Stimulated activated CD8-positive, alpha-beta memory T cell treated with anti-CD3 and anti-CD28 coated beads, Interleukin-4, amount 100 ng/mL, for 48 hours (primary cell): ENCODE measurements at places on chromosomes 11 and 22.

DNA sequence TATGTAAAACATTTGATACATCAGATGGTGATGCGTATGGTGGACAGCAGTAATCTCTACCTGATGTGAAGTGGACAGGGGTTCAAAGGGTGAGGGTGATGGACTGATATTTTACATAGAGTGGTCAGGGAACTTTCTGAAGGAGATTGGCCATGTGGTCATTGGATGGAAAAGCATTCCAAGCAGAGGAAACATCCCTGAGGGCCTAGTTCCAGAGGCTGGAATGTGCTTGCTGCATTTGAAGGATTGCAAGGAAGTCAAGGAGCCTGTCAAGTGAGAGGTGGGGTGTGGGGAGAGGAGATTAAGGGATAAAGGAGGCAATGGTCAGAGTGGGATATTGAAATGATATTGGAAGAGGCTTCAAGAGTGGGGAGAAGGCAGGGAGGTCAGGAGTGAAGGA is 151.9 kb upstream of the NTM start:
- DNase-seq = no peak

DNA sequence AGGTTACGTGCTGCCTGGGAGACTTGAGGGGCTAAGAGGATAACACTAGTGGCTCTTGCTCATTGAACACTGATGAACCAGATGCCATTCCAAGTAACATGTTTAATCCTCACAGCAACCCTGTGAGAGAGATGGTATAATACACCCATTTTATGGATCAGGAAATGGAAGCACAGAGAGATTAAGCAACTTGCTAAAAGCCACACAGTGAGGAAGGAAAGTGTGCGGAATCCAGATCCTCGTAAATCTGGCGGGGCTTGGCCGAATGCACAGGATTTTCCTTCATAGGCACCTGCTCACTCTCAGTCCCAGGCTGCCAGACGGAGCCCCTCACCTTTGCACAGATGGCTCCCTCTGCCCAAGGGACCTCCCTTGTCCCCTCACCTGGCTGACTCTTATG is 7.7 kb upstream of the FOSL1 start:
- DNase-seq = no peak

- DNase-seq = peak; percentile 68
Observed at GRCh38 chr11:8168485-8169257, at the start of gene RIC3. Gene RIC3 (minus strand): TSS chr11:8169025. CDS start chr11:8168989, 36 bp downstream.

- DNase-seq = peak; percentile 76
Observed at GRCh38 chr11:64233913-64234586, at the start of gene VEGFB. Gene VEGFB (plus strand): TSS chr11:64234584. CDS start chr11:64234834, 250 bp downstream.

DNA sequence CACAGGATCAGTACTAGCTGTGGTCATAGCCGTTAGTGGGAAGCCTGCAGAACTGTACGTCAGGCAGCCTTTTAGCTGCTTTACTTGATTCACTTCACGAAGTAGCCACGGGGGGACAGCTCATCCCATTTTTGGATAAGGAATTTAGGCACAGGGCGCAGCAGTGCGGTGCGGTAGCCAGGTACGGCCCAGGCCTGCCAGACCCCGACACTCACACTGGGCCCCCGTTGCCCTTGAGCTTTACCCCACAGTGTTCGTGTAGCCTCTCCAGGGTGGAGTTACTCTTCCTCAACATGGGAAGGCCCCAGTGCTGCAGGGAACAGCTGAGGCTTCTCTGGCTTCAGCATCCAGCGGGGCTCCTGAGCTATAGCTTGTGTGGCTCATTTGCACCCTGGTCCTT is 59.4 kb downstream of the SBF1 start:
- DNase-seq = no peak

- no peak for DNase-seq
Observed at GRCh38 chr11:58921778-58922390, 17.4 kb upstream of the GLYATL1 start.

DNA sequence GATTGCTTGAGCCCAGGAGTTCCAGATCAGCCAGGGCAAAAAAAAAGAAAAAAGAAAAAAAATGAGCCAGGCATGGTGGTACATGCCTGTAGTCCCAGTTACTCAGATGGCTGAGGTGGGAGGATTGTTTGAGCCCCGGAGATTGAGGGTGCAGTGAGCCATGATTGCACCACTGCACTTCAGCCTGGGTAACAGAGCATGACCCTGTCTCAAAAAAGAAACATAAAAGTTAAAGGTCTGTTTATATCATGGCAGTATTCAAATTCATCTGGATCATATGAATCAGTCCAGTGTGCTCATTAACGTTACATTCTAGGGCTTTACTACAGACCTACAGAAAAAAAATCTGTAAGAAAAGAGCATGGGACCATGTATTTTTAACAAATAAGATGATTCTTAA is 13.9 kb downstream of the HSD17B12 start:
- DNase-seq = no peak

GRCh38 chr11:115263799-115264656 is 240.2 kb downstream of the CADM1 start:
- DNase-seq = no peak

- no peak for DNase-seq
Observed at GRCh38 chr11:119615882-119616196, 113.2 kb downstream of the NECTIN1 start.

DNA sequence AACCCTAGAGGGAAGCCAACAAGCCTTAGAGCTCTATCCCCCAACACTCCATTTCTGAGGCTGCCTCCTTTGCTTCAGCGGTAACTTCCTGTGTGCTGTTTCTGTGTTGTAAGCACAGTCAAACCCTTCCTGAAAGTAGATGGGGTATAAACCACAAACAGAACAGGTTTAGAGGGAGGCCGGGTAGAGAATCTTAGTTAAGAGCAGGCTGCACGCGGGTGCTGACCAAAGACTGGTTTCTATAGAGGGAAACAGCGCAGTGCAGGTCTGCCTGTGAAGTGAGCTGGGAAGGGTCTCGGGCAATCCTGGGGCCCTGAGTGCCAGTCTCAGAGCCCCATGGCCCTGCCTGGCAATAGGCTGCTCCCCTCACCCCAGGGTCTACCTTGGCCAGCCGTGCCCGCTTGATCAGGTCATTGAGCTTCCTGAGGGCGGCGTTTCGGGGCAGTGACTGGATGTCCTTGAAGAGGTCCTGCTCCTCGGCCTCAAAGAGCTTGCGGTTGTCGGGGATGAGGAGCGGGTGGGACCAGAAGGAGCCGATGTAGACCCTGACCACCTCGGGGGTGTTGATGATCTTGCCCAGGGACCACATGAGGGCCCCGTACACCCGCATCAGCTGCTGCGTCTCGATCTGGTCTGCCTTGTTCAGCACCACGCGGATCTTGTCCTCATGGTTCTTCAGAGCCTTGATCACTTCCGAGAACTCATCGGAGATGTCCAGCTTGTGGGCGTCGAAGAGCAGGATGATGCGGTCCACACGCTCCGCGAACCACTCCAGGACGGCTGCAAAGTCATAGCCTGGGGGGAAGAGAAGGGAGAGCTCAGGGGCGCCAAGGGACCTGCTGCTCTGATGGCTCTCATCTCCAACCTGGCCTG is 15.3 kb upstream of the CDC42BPG start:
- DNase-seq = peak; percentile 78

DNA sequence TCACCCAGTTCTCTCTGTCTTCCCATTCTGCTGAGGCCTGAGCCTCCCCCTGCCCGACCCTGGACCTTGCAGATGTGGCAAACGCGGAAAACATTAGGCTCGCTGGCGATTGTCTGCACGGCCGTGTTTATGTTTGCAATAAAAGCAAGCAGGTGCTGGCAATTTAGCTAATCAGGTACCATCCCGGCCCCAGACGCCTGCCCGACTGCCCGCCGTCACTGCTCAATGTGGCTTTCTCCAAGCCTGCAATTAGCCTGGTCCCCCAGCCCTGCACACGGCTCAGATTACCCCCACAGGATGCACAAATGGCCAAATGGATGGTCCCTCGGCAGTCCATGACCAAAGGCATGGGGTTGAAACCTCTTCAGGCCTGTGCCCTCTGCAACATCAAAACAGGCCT is 259.7 kb downstream of the MN1 start:
- no peak for DNase-seq

- no peak for DNase-seq
Observed at GRCh38 chr22:45953178-45953577, 23.8 kb downstream of the WNT7B start.

- DNase-seq = peak; percentile 58
Observed at GRCh38 chr11:120564573-120565311, 53.2 kb downstream of the GRIK4 start.

DNA sequence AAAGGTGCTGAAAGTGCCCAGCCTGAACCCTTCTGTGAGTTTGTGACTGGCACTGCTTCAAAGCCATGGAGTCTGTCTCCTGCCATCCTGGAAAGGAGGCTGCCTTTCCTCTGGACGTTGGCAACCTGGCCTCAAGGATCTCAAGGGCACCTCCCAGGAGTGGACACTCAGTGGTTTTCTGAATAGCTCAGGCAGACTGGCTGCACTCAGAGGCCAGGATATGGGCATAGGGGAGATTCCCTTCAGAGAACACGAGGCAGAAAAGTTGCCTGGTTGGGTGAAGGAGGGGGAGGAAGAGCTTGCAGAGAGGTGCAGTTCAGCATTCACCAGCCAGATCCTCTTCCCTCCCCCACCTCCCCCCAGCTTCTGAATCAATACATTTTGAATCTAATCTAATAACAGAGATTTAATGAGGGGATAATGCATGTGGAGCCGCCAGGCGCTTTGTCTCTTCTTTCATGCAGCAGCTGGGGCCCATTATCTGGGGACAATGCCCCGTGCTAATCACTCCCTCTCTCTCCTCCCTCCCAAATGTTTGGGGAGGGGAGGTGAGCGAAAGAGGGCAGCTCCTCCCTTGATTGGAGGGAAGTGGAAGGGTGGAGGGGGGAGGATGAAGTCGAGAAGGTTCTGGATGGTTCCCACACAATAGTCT is 17.7 kb downstream of the HTR3A start:
- DNase-seq = no peak

DNA sequence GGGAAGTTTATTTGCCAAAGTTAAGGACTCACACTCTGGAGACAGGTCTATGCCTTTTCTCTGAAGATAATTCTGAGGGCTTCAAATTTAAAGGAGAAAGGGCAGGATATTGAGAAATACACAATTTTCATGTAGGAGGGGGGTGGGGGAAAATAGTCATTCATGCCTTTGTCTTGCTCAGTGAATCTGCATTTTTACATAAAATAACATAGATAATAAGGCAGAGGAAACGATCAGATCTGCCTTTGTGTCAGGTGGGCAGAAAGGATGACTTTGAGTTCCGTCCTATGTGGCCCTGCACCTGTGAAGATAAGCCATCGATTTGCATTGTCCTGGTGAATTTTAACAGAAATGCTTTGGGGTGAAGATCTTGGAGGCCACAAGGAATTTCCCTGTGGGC is 76.8 kb downstream of the SC5D start:
- no peak for DNase-seq

GRCh38 chr22:19706661-19707151 is 7.6 kb upstream of the SEPTIN5 start:
- DNase-seq = no peak

DNA sequence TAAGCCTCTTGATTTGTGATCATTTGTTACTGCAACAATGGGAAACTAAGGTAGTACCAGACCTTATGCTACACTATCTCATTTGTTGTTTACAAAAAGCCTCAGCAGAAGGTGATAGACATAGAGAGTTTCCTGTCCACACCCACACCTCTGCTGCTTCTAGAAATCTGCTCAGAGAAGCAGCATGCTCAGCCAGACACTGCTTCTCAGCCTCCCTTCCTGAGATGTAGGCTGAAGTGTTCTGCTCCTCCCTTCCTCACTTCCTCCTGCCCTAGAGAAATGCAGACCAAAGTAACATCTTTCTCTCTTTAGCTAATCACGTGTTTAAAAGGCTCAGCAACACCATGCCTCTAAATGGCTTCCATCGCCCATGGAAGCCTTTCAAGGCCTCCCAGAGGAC is 88.4 kb downstream of the SLC1A2 start:
- no peak for DNase-seq

GRCh38 chr11:63719987-63720386 is 38.7 kb downstream of the RTN3 start:
- DNase-seq = no peak
